ENCODE measurements at places on chromosomes 3 and 15.

DNA sequence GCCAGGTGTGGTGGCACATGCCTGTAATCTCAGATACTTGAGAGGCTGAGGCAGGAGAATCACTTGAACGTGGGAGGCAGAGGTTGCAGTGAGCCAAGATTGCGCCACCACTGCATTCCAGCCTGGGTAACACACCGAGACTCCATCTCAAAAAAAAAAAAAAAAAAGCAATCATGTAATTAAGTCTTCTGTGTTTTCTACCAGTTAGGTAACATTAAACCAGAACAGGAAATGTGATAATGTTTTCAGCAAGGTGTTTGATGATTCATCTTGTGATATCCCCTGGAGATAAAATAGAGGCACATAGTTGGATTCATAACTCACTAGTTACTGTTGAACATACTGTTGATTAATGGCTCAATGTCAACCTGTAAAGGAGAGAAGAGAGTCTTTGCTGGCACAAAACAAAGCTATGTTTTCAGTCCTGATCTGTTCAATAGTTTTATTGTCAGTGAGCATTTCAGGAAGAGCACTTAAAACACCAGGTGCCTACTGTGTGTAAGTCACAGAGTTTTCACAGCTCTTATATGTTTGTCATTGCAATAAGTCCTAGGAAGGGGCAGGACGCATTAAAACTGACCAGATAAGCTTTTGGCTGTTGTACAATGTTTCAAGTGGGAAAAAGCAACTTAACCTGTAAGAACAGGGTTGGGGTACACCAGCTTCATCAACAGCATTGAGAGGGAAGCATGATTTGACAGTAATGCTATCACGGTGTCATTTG, 19.5 kb downstream of the DNAJB11 start:
- DNase-seq, result no peak

- DNase-seq, result no peak
Measured at GRCh38 chr3:132654190-132654589, 5.4 kb downstream of the ACAD11 start.

- DNase-seq, result no peak
Measured at GRCh38 chr3:153093629-153094028, 68.4 kb upstream of the RAP2B start.

- no peak for DNase-seq
Measured at GRCh38 chr3:8777978-8778267, 8.5 kb upstream of the OXTR start.

DNA sequence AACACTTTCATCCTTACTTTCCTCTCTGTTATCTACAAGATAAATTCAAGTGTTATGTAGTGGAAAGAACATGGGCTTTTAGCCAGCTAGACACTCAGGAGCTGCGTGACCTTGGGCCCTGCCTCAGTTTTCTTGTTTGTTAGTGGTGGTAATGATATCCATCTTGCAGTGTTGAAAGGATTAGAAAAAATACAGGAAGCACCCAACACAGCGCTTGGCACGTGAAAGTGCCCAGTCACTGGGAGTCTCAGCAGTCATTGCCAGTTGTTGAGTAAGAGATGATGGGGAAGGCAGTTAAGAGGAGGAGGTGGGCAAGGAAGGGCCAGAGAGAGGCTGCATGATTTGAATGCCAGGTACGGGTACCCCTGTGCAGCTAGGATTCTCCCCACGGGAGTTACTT, 5.3 kb downstream of the PDIA5 start:
- no peak for DNase-seq

GRCh38 chr15:86744198-86744780, 664.6 kb downstream of the AGBL1 start:
- DNase-seq, result no peak

- DNase-seq, result peak; percentile 22
Measured at GRCh38 chr3:152269056-152269830, 514 bp downstream of the MBNL1 start.

GRCh38 chr3:151479452-151479851, 18.6 kb upstream of the IGSF10 start:
- no peak for DNase-seq

- DNase-seq, result no peak
Measured at GRCh38 chr3:143633816-143634215, 214.5 kb downstream of the SLC9A9 start.

DNA sequence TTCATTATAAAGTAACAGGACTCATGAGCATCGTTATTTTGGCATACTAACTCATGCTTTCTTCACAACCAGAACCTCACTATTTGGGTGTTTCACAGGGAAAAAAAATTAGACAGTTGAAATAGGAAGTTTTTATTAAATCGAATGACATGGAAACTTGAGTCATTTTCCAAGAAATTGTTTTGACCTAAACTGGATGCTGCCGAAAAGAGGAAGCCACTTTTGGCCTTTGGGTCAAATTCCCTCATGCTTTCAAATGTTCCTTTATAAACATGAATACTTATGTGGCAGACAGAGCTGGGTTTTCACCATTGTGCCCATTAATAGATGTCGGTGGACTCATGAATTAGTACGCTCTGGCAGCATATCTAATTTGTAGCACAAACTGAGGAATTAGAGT, 224.9 kb downstream of the MCTP2 start:
- no peak for DNase-seq

DNA sequence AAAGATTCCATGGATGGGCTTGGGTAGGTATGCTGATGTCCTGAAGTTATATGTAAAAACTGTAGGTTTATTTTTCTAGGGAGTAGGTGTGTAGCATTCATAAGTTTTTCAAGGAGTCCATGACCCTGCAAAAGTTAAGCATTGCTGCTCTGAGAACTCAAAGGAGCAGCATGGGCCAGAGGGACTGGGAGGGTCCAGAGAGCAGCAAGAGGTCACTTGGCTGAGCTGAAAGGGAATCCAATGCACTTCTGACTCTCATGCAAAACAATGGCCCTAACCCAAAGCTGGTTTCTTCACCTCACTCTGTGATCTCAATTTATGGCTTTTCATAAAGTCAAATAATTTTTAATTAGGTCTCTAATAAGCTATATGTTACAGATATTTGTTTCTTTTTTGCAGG, 198.3 kb upstream of the GOLGA6L4 start:
- DNase-seq, result no peak

DNA sequence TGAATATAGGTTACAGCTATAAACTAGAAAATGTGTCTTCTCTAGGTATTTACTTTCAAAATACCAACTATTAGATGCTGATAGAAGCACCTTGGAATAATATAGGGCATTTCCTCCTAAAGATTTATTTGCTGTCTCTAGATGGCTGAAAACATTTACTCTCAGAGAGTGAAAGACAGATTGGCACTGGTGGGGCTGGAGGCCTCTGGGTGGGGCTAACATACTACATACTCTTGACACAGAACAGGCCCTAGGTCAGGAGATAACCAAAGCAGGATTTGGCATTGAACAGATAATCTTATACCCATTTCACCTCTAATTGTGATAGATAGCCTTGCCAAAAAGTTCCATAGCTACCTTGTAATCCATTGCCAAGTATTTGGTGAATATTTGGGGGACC, 253.3 kb upstream of the TBC1D5 start:
- DNase-seq, result no peak

GRCh38 chr3:157786211-157786610, 283.0 kb upstream of the VEPH1 start:
- no peak for DNase-seq

DNA sequence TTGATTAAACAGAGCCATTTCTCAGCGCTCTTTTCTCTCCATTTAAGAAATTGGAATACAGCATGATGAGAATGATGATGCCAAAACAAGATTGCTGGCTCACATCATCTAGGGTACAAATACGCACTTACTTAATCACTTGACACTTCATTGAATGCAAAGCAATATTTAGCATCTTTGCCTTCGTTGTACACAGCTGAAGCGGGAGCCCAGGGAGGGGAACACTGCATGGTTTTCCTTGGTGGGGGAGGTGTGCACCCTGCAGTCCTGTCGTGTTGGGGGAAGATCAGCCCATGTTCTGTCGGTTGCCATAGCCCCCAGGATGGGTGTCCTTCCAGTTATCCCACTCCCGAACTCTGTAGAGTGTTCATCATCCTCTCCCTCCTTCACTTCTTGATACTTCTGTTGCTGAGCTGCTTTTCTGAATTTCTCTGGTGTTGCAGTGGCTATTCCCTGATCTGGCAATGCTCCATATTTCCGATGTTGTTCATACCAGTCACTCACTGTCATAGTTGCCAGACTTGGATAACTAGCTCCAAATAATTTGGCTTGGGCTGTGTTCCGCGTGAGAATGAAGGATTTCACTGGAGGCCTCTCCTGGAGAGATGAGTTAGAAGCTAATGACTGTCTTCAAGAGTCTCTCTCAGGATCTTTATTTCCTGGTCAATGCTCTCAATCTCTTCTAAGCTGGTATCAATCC, 50.1 kb upstream of the DYNC1LI1 start:
- no peak for DNase-seq

DNA sequence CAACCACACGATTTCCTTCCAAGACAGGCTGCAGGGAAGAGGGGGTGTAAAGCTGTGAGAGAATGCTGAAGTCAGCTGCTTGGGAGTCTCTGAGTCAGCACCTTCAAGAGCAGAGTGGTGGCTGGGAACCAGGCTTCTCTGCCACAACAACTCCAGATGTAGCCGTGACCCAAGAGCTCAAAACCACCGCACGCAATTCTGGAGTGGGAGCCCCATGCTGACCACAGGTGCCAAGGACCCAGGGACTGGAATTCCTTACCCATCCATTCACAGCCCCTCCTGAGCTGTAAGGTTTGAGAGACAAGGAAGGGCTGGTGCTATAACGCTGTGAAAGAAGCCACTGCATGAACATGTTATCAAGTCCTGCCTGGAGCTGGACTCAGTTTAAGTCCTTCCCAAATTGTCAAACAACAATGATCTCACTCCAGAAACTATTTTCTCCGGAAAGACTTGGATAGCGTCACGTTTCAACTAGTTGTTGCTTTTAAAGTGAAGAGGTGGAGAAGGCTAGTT, 61.4 kb downstream of the UMPS start:
- no peak for DNase-seq

GRCh38 chr3:52097851-52098507, 41.6 kb upstream of the DUSP7 start:
- DNase-seq, result no peak

GRCh38 chr3:104032283-104032682, 1334.4 kb upstream of the ALCAM start:
- DNase-seq, result no peak

DNA sequence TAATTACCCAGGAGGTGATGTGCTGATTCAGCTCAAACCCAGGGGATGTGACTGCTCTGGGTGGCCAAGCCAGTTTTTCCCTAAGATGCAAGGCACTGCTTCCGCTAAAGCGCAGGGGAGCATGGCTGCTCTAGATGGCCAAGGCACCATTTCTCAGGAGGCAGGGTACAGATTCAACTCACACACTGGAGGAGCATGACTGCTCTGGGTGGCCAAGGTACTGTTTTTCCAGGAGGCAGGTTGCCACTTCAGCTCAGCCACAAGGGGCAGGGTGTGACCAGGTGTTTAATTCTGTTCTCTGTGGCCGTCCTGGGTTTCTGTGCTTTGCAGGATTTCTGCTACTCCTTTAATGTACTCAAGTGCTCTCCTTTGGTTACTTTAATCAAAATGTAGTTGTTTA, 659.3 kb upstream of the ARRDC4 start:
- DNase-seq, result no peak

DNA sequence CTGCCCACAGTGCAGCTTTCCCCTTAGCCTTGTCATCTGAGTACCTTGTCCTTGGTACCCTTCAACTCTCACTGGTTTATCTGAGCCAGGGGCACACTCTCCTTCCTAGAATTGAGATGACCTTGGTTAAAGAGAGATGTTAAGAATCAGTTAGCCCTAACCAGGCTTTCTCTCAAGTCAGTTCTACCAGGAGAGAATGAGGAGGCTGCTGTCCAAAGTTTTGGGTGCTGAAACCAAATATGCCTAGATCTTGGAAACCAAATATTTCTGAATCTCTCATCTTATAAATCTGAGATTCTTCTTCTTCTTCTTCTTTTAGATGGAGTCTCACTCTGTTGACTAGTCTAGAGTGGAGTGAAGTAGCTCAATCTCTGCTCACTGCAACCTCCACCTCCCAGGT, 12.0 kb upstream of the CTXND1 start:
- DNase-seq, result no peak

- DNase-seq, result no peak
Measured at GRCh38 chr15:83207009-83207659, 489 bp downstream of the HDGFL3 start.

GRCh38 chr15:38559636-38560307, 4.8 kb downstream of the RASGRP1 start:
- no peak for DNase-seq

GRCh38 chr15:61116825-61117224, 112.3 kb downstream of the RORA start:
- DNase-seq, result no peak

DNA sequence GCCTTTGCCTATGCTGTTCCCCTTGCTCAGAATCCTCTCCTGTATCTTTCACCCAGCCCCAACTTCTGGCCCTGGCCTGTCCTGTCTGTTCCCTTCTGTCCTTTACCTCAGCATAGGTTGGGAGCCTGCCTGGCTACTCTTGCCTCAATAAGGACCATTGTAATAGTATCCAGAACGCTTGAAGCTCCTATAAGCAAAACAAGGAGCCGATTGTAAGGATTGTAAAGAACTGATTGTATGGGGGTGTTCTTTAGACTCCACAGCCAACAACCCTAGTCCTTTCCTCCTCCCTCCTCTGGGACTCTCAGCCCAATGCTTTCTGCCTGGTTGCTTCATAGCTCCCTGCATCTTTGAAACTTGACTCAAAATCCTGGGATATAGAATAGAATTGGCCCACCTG, 18.7 kb upstream of the RAD54L2 start:
- DNase-seq, result no peak

DNA sequence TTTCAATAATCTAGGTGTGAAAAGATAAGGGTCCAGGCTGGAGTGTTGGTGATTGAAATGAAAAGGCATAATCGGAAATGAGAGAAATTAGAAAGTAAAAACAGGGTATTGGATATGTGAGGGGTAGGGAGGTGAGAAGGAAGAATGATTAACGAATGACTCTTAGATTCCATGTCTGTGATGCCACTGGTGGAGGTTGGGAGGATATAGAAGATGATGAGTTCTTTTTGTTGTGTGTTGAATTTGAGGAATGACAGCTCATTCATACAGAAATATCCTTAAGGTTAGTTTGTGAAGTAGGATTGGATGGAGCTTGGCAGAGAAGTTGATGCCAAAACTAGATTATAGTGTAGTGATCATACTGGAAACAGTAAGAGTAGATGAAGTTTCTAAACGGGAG, 72.2 kb upstream of the CCNL1 start:
- DNase-seq, result no peak

DNA sequence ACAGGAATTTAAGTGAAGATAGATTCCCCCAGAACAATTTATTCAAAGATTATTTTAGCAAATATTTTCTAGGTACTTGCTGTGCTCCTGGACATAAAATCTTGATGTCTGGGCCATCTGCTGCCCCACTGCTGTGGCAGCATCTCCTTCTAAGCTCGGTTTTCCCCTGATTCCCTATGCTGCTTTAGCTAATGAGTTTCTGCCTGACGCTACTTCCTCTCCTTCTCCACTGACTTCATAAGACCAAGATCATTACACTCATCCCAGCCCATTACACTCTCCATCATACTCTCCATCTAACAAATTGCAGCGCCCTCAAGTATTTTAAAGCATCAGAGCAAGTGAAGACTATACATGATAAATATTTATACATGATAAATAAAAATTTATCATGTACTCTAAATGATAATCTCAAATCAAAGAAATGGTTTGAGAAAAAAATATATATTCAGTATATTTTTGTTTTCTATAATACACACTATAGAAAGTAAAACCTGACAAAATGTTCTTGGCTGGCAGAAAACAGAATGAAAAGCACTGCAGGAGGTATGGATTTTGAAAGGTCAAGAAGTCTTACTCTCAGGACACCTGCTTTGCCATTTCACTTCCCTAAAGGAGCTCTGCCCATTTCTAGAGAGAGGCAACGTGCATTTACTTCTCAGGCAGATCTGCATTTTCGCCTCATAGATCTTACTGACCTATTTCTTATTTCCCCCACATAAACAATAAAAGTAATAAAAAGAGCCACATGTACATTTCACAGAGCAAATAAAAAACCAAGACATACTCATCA, 232.0 kb downstream of the KCNMB2 start:
- DNase-seq, result no peak

Data from stimulated activated CD8-positive, alpha-beta memory T cell treated with anti-CD3 and anti-CD28 coated beads, Interleukin-2, amount 100 ng/mL, for 1 hour (primary cell).